Astrocyte of the hippocampus (primary cell): ENCODE measurements at places on chromosomes 12 and 14.

GRCh38 chr12:4615667-4616066 lies 33.2 kb downstream of the AKAP3 start:
- DNase-seq = no peak

GRCh38 chr14:45990252-45990651 lies 661.3 kb downstream of the RPL10L start:
- no peak for DNase-seq

DNA sequence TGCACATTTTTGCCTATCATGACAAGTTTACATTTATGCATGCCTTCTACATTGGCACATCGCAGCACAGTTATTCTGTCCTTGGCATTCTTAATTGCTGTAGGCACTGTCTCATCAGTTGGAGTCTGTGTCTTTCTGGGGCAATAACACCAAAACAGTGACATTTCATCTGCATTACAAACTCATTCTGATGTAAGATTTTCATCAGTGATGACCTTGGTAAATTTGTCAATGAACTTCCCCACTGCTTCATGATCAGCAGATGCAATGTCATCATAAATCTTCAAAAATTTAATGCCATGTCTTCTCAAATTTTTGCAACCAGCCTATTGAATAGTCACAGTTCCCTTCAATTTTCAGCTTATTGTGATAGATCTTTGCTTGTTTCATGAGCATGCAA lies 85.5 kb downstream of the CAPZA3 start:
- no peak for DNase-seq

DNA sequence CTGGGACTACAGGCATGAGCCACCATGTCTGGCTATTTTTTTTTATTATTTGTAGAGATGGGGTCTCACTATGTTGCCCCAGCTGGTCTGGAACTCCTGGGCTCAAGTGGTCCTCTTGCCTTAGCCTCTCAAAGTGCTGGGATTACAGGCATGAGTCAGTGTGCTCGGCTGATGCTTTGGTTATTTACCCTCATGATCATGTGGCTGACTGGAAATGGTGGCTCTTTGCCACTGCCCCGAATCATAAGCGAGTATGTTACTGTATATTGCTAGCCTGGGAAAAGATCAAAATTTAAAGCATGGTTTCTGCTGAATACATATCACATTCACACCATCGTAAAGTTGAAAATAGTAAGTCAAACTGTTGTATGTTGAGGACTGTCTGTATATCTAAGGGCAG lies 101.1 kb downstream of the RGS6 start:
- peak; percentile 3 for DNase-seq

- DNase-seq = peak; percentile 60
Measured at GRCh38 chr14:103091041-103091882, 3.3 kb upstream of the EXOC3L4 start.

DNA sequence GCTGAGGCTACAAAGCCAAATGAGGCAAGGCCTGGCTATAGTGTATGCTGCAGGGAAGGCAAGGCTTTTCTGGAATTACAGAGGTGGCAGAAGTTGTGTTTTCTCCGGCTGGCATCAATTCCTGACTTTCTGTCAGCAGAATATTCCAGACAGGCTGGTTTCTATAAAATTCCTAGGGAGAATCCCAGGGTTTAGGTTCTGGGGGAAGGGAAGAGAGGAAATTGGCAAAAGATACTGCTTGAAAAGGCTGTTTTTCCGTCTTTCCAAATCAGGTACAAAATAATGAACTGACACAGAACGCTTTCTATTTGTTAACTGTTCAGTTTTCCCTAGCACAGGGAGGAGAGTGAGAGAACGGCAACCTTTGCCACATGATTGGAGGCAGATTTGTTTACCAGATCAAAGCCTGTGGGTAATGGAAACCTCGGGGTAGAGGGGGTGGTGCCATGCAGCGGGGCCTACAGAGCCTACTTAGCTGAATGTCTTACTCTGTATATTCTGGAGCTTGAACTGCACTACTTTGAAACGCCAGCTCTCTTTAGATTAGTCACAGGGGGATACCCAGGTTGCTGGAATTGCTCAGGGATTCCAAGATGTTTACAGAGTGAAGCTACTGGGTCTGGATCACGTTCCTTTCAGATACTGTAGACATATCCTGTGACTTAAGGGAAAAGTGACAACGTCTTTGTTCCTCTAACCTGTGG lies 65.8 kb upstream of the DACT1 start:
- DNase-seq = peak; percentile 68

DNA sequence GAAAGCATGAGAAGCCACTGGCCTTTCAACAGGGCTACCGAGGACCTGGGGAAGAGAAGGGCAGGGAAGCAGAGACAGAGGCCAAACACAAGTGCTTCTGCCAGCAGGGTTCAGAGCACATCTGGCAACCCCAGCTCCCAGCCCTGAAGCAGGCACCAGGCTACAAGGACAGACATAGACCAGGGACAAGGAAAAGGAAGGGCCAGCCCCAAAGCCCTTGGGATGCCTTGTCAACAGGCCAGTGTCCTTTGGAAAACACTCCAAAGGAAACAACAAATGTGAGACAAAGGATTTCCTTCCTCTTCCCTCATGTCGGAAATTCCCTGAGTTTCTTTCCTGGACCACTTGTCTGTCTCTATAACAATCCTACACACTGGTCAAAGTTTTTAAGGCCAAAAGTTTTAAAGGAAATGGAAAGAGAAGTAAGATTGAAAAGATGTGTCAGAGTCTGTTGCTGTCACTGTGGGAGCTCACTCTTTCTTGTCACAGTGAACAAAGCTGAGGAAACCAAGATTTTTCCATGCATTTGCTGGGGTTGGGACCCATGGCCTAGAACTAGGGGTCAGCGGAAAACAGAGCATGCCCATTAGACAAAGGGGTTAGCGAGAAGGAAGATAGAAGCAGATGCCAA lies 59.4 kb downstream of the TTC9 start:
- no peak for DNase-seq

DNA sequence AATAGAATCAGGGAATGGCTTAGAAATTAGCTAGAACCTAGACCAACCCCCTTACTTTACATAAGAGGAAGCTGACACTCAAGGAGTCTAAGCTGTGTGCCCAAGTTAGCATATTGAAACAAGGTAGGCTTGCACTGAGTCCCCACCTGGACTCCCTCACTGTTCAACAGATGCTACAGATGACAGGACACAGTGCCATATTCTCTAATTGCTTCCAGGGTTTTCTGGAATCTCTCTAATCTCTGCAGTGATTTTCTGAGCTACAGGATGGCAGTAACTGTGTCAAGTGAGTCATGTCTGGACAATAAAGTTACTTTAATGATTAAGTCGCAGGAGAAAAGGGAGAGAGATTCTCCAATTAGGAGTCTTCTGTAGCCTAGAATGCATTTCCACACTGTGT lies 35.8 kb downstream of the AKAP6 start:
- DNase-seq = no peak

DNA sequence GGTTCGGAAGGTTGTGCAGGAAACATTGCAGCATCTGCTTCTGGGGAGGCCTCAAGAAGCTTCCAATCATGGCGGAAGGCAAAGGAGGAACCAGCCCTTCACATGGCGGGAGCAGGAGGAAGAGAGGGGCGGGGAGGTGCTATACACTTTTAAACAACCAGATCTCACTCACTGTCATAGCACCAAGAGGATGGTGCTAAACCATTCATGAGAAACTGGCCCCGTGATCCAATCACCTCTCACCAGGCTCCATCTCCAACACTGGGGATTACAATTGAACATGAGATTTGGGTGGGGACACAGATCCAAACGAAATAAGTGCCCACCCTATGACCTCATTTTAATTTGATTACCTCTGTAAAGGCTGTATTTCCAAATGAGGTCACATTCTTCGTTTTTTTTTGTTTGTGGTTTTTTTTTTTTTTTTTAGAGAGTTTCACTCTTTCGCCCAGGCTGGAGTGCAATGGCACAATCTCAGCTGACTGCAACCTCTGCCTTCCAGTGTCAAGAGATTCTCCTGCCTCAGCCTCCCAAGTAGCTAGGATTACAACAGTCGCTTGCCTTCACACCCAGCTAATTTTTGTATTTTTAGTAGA lies 11.4 kb upstream of the ORAI1 start:
- DNase-seq = no peak

DNA sequence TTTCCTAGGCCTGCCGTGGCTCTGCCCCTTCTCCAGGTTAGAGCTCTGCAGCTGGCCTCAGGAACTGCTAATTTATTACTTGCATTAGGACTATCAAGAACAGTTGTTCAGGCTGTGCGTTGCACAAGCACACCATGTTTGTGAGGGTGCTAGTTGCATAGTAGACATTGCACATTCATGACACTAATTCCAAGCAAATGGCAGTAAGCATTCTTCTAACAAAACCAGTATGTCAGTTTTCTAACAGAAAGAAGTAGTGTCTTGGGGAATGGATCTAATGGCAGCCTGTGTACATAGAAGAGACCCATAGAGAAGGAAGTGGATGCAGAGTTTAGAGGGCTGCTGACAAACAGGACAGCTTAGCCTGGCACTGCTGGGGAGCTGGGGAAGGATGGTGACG lies 53.9 kb downstream of the ERH start:
- no peak for DNase-seq

GRCh38 chr14:38718519-38718918 lies 384.5 kb downstream of the SEC23A start:
- DNase-seq = no peak

- DNase-seq = peak; percentile 44
Measured at GRCh38 chr12:85626001-85626783, 210.0 kb downstream of the RASSF9 start.

GRCh38 chr14:68796418-68797101 lies 3.7 kb upstream of the ZFP36L1 start:
- peak; percentile 20 for DNase-seq

- no peak for DNase-seq
Measured at GRCh38 chr12:116639765-116640164, 80.6 kb downstream of the MAP1LC3B2 start.

- DNase-seq = peak; percentile 48
Measured at GRCh38 chr12:13124656-13125505, 21.4 kb upstream of the GSG1 start.

DNA sequence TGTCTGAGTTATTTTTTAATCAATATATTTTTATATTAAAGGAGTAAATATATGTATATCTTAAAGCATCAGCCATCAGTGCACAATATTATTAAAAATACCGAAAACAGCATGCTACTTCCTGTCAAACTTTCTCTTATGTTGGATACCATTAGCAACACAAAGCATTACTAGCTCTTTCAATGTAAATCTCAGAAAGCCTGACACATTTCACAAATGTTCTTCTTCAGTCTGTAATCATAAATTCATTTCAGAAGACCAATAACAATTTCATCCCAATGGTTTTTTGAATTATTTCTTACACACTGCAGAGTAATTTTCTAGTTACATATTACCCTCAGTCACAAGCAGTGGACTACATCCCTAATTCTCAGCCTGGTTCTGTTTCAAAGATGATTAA lies 226.9 kb downstream of the LRRK2 start:
- no peak for DNase-seq

GRCh38 chr12:108577458-108577857 lies 15.1 kb downstream of the ISCU start:
- DNase-seq = no peak

- peak; percentile 33 for DNase-seq
Measured at GRCh38 chr12:42679466-42679865, 89.9 kb upstream of the PRICKLE1 start.

DNA sequence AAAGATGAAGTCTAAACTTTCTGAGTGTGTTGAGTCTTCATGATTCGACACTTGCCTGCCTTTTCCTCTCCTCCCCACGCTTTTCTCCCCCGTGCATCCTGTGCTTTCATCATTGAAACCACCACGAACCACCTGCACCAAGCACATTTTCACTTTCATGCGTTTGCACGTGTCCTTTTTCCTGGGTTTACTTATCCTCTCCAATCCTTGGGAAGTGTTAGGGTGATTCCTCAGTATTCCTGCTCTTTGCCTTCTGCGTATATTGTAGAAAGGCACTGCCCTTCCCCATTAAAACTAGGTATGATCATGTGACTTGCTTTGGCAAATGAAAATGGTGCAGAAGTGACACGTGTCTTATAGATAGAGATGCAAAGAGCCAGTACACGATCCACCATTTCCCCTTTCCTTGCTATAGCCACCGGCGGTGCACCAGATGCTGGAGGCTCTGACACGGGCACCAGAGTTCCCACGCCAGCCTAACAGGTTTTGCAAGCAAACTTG lies 106.6 kb downstream of the BRMS1L start:
- no peak for DNase-seq

GRCh38 chr12:24919346-24920001 lies 29.4 kb downstream of the BCAT1 start:
- no peak for DNase-seq

DNA sequence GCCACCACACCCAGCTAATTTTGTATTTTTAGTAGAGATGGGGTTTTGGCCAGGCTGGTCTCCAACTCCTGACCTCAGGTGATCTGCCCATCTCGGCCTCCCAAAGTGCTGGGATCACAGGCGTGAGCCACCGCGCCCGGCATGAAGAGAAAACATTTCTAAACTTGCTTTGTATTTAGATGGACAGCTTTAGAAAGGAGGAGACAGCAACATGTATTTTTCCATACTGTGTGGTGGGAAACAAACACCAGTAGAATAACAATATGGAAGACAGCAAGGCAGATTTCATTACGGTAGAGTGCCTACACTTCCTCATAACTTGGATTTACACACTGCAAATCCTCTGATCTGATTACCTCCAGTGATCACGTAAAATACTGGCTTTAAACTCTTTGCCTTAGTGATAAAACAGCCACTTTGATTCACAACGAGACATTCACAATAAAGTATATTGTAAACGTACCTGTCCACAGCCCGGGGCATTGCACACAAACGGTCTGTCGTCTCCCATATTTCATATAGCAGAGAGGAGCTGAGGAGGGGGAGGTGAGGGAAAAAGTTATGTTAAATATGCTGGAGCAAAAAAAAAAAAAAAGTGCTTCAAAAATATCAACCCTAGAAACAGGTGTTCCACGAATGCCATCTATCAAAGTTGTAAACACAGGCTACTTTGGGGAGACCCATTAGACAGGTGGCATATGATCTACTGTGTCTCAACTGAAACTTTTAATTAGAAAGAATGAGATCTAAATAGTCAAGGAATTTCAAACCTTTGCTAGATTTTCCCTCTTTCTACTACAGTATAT lies 25.5 kb downstream of the ATF7 start:
- DNase-seq = no peak

GRCh38 chr12:19783547-19784444 lies 344.5 kb downstream of the AEBP2 start:
- no peak for DNase-seq
